ENCODE measurements at places on chromosomes 1 and 21. TPM values are rescaled to one million over a fixed set of nuclear protein-coding genes. Genes with fewer than 3 reads are reported as not detected.

DNA sequence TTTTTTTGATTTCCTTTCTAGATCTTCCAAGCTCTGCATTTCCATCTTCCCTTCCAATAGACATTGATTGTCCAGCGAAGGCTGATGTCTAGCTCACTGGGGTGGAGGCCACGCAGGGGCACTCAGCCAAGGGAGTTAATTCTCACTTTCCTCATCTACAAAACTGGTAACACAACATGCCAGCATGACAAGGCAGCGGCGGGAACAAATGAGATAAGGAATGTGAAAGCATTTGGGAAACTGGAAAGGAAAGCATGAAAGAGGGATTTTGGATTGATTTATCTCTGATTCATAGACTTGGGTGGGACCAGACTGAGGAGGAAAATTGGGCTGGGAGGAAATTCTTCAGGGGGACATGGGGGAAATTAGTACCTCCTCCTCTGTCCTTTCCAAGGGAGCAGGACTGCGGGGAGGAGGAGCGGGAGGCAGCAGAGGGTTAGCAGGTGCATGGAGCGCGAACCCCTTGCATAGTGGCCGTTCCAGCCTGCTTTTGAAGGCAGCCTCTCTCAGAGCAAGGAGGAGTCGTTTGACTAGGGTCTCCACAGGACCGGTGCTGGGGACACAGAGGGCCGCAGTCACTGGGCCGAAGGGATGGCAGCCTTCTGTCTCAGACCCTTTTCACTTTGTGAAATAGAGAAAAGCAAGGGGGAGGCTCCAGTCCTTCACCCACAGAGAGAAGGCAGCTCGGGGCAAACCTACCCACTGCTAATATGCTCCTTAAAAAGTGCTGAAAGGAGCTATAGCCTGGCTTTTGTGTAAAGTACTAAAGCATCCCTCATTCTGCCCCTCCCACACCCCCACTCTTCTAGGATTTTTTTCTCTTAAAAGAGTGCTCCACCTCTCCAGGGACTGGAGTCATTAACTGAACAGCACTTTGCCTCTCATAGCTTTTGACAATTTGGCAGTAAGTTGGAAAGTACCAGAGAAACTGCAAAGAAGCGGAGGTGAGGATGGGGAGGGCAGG lies 89.2 kb downstream of the PLXNA2 start:
- no peak for DNase-seq

DNA sequence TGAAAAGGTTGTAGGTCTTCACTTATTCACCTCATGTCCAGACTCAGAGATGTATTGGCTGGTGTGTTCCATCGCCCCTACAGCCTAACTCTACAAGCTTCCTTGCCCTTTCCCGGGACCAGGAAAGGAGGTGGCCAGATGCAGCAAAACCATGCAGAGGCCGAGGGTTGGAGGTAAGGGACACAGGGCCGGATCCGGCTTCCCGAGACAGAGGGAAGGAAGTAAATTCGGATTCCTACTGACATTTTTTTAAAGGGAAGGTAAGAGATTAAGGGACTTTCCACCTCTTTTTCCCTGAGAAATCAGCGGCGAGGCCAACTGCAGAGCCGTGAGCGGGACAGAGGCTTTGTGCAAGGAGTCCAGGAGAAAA lies 12.7 kb downstream of the EPHA10 start:
- DNase-seq = no peak

- DNase-seq = no peak
Observed at GRCh38 chr1:210272666-210273065, 40.1 kb downstream of the SERTAD4 start.

- no peak for DNase-seq
Observed at GRCh38 chr1:111734856-111735255, 4.3 kb downstream of the INKA2 start.

- DNase-seq = no peak
Observed at GRCh38 chr1:198273748-198274295, 117.0 kb downstream of the NEK7 start.

- no peak for DNase-seq
Observed at GRCh38 chr1:42723511-42723910, 16.5 kb downstream of the CLDN19 start.

Gene C8A
- 0.10 TPM for total RNA-seq

Gene COL11A1
- total RNA-seq = 0.05 TPM

Gene FABP3
- not detected for total RNA-seq
